ENCODE measurements at places on chromosomes 3 and 15.

DNA sequence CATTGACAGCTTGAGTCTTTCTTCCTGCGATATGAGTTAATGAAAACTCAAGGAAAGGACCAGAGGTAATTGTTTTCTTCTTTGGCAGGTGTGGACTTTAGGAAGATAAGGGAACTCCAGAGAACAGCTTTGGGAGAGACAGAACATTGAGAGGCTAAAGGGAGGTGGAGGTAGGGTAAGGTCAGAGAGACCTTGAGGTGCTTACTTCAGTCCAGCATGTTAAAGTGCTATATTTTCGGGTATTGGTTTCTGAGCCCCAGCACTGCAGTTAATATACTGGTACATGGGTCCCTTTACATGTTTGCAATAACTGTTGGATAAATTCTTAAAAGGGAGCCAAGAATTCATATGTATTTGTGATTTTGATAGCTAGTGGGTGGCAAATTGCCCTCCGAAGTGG is 322.1 kb downstream of the THSD4 start:
- DNase-seq = no peak

GRCh38 chr15:80635953-80636352 is 59.2 kb upstream of the ABHD17C start:
- no peak for DNase-seq

DNA sequence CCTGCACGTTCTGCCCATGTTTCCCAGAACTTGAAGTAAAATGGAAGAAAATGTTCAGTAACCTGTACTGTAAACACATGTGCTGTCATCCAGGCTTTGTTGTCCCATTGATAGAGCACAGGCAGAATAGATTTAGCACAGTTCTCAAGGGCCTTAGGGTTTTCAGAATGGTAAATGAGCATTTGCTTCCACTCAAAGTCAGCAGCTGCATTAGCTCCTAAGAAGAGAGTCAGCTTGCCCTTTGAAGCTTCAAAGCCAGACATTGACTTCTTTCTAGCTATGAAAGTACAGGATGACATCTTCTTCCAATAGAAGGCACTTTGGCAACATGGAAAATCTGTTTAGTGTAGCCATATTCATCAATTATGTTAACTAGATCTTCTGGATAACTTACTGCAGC is 76.2 kb upstream of the TMEM108 start:
- DNase-seq = no peak

DNA sequence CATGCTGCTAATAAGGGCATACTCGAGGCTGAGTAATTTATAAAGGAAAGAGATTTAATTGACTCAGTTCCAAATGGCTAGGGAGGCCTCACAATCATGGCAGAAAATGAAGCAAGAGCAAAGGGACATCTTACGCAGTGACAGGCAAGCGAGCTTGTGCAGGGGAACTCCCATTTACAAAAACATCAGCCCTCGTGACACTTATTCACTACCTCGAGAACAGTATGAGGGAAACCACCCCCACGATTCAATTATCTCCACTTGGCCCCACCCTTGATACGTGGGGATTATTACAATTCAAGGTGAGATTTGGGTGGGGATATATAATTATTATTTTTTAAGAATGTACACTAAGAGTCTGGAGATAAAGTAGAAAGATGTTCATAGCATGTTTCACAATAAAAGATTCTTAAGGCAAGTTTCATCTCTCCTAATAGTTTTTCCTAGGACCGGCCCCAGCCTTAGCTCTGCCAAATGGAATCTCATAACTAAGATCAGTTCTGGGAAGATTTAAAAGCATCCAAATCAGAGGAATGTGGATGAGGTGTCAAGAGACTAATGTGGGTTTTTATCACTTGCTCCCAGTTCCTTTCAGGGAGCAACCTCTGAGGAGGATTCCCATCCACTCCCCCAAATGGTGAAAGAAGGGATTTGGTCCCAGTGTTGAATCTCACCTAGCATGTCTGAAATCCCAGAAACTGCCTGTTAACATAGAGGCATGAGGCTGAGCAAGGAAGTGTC is 221.0 kb downstream of the ZMAT3 start:
- no peak for DNase-seq

DNA sequence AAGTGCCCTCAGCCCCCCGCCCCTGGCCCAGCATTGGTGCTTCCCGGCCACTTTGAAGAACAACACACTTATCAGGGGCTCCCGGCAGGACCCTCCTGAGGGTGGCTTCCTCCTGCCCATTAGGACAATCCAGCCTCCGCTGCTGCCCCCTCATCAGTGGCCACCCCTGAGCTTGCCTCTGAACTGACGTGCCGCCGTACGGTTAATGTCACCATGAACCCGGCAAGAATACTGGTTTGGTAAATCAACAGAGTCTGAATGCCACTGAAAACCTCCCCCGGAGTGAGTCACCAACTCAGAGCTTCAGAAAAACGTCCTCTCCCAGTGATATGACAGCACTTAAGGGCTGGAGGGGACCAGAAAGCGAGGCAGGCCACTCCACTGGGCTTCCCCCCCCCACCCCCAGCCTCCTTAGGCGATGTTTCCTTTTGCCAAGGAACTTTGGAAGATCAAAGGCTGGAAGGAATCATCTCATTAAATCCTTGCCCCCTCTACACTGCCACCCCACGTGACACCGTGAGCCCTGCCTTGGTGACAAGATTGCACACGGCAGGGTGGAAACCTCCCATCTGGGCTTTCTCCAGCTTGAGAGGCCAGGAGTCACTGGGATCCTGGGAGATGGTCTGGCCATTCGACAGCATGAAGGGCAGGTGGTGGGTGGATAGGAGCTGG is 142.1 kb downstream of the NUP210 start:
- no peak for DNase-seq
